ENCODE measurements at places on chromosomes 7 and 10.

DNA sequence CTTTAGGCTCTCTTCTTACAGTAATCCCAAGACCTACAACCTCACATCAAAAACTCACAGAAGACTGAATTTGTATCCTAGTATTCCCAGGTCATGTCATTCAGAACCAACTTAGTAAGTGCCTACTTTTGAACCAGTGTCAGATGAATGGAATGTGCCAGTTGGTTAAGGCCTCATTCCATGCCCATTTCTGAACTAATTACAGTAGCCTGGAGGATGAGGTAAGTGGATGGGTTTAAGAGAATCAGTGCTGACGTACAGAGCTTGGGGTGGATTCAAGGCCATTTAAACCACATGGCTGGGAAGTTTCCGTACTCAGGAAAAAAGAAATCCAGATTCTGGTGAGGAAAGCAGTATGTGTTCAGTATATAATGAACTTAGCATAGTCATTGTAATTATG lies 21.9 kb upstream of the FOXP2 start:
- H3K4me1 ChIP-seq: no peaks in the 10 kb centered on the region
- no peaks in the 10 kb centered on the region for H3K27me3 ChIP-seq
- H3K36me3 ChIP-seq: no peaks in the 10 kb centered on the region
- no peak overlapping the region for H3K4me3 ChIP-seq
- no peak overlapping the region for H3K27ac ChIP-seq
- DNase-seq: no peak

DNA sequence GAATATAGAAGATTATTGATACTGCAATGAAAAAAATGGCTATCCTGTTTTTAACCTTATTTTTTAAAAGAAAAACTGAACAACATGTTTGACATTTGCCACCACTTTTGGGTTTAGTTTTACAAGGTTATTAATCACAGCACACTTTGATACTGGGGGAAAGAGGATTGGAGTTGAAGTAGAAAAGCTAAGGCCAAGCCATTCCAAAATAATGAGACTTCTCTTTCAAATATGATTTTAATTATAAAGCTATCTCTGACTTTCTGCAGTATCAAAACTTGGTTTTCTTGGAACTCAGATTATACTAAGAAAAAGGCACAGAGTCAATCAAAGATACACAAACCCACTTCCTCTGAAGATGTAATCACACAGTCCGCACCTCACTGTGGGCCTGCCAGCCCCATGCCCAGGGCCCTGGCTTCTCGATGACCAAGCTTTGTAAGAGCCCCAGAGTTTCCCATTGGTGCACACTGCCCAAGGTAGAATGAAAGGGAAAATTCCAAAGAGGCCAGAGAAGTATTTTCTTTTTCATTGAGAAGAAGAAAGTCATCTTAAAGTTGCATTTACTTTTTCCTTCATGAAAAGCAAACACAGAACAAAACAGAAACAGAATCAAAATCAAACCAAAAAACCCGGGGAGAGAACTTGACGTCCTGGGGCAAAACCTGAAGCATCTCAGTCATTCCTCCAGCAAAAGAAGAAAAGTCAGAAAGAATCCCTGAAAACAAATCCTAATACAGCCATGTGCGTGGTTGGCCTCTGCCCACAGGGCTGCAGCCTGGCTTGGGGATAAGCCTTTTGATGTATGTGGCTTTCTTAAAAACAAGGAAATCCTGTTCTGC lies 187.7 kb upstream of the KLF6 start:
- H3K27ac ChIP-seq: peak overlapping the region; percentile 96
- no peaks in the 10 kb centered on the region for H3K27me3 ChIP-seq
- peaks cover 53% of the 10 kb centered on the region for H3K4me1 ChIP-seq
- DNase-seq: peak; percentile 76
- peak overlapping the region; percentile 62 for H3K4me3 ChIP-seq
- H3K36me3 ChIP-seq: peaks cover 26% of the 10 kb centered on the region

DNA sequence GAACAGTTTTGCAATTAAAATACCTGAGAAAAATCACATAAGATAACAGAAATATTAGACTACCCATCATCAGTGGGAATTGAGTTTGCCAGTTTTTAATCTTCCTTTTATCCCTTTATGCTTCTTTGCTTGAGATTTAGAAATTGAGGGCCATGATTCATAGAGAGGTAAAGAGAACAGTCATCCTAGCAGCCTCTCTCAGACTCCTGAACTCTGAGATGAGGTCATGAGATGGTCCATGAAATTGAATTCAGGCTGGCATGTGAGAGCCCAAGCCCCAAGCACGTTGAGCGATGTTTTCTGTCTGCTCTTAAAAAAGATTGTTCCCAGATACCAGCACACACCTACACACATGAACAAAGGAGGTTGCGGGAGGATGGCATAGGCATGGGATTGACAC lies 91.1 kb downstream of the CREB5 start:
- H3K27me3 ChIP-seq: peaks cover 6% of the 10 kb centered on the region
- H3K27ac ChIP-seq: no peak overlapping the region

DNA sequence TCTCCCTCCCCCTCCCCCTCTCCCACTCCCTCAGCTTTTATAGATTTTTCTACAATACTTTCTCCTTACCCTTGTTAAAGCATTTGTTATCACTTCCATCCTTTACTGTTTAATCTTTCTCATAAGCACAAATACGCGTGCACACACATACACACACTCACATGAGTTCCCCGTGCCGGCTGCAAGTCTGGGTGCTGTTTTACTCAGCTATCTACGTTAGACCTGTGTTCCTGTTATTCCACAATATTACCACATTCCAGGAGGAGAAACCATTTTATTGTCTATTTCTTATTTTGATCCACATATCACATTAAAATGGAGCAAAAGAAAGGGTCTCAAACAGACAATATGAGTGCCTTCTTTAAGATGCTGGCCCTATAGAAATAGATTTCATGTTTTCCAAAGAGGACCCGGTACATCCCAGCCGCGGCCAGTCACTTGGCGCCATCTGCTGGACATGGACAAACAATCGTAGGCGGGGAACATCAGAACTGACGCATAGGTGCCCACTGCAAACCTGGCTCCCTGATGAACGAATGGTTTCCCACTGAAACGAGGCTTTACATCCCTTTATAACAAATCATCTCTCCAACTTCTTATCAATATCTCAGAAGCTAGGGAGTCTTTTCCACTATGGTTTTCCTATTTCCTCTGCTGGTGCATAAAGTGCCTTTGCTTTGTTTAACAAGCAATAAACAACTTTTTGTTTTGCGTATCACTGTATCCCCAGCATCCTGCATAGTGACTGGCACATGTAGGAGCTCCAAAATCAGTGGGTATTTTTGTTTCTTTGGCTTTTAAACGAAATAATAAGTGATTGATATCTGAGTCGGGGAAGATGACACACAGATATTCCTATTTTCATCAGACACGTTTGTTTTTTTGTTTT lies 25.2 kb upstream of the OPTN start:
- H3K4me1 ChIP-seq: no peaks in the 10 kb centered on the region
- DNase-seq: peak; percentile 72

DNA sequence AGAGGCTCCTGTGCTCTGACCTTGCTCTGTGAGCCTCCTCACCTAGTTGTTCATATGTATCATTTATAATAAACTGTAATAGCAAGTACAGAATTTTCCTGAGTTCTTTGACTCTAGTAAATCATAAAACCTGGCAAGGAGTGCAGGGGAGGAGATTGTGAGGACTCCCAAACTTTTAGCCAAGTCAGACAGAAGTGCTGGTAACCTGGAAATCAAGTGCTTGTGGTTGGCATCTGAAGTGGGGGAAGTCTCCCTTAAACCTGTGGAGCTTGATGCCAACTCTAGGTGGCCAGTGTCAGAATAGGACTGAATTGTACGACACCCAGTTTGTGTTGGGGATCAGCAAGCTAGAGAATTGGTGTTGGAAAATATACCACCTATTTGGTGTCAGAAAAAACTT lies 206.3 kb upstream of the GRB10 start:
- no peak overlapping the region for H3K27ac ChIP-seq
- H3K4me1 ChIP-seq: no peaks in the 10 kb centered on the region
- no peaks in the 10 kb centered on the region for H3K36me3 ChIP-seq
- no peak for DNase-seq

All from activated CD8-positive, alpha-beta memory T cell treated with anti-CD3 and anti-CD28 coated beads, Interleukin-2, amount 10 ng/mL, durations not matched to agents 7 days and 5 days (primary cell).